Activated CD4-positive, CD25-positive, alpha-beta regulatory T cell (primary cell): ENCODE measurements at places on chromosomes 3 and 15.

DNA sequence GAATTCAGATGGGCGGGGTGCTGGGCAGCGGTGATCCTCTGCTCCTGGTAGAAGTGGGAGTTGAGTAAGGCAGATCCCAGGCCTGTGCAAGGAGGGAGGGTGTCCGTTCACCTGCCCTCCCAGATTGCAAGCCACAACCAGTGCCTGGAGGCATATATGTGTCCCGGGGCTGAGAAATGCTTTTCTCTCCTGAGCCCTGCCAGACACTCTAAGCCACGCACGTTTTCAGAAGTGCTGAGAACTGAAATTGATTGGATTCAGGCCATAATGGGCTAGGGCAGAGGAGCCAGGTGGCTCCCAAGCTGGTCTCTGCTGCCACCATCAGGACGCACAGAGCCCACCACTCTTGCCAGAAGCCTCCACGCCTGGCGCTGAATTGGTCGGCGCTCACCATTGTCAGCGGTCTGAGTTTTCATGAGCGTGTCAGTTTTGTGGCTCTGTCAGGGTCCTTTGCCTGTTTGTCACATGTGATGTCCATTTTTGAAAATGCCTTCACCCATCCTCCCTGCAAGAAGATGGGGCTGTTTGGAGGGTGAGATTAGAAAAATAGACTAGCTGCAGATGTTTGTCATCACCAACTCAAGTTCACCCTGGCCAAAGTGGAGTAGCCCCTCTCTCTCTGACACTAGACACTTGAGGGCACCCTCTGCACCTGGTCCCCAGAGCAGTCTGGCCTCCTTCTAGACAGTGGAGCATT, 15.4 kb upstream of the BFSP2 start:
- DNase-seq, result no peak

GRCh38 chr15:91632981-91633380, 220.5 kb upstream of the SLCO3A1 start:
- DNase-seq, result no peak

GRCh38 chr3:61600195-61600594, 38.8 kb downstream of the PTPRG start:
- DNase-seq, result no peak

DNA sequence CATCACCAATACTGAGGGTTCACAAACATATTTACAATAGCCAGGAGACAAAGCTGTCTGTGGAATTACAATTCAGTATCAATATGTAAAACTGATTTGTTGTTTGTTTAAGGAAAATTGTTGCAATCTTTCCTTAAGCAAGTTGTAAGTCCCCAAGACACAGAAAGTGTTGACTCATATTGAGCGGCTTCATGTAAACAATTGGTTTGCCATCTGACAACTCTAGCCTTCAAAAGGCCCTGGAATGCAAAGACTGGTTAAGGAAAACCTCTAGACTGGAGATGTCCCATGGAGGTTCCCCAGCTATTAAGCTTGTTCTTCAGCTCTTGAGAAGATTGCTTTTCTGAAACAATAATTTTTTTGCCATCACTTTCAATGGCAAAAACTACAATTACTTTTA, 283.7 kb upstream of the PROK2 start:
- no peak for DNase-seq

DNA sequence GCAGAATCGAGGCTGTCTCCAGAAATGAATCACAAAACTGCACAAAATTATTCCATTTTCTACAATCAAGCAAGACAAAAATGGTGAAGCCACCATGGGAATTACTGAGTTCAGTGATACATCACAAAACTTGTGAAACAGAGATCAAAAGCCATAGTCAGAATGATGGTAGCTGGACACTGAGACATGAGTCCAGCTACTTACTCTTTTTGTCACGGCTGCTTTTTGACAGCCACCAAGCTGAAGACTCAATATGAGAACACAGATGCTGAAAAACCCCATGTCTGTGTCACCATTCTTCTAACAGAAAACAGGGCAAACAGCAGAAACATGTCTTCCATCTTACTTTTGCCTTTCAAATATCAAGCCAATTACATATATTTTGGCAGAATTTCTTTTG, 237.6 kb downstream of the LPP start:
- no peak for DNase-seq

- no peak for DNase-seq
These were observed 3.3 kb downstream of the RAB8B start for GRCh38 chr15:63192619-63193206.

DNA sequence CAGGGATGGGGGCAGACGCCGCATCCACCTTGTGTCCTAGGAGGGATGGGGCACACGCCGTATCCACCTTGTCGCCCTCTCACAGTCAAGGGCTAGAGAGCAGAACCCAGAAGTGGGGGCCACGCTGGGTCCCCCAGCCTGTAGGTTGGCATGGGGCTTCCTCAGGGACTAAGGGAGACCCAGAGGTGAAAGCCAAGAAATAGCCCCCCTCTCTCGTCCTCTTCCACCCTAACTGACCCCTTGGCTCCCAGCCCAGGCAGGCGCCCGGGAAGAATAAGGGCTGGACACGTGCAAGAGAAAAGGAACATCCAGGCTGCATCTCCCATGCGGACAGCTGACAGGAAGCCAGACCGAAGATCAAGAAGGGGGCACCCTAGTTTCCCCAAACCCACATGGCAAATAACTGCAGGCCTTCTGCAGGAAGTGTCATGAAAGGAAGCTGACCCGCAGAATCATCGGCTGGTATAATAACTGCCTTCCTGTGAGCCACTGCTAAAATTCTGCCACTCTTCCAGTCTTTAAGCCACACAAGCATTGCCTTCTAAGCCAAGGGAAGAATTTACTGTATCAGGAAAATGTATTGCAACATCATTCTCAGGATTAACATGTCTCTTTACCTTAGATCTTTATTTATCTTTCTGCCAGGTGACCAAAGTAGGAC, 38.5 kb upstream of the TFRC start:
- no peak for DNase-seq

GRCh38 chr3:191889756-191890155, 428.8 kb downstream of the PYDC2 start:
- no peak for DNase-seq

DNA sequence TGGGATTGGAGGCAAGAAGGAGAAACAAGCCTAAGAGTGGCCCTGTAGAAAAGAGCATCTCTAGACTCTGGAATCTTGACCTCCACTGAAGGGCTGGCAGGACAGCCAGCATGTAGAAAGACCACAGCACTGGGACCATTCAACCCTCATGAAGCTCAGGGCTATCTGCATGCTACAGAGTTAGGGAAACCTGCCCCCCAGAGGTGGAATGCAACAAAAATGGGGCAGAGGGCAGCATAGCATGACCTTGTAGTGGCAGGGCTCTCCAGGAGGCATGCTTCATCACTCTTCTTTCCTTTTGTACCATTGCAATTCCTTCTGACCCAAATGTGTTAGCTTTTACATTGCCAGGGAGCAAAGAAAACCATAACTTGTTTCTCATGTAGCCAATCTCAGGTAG, 445.4 kb downstream of the EPHB1 start:
- DNase-seq, result no peak

DNA sequence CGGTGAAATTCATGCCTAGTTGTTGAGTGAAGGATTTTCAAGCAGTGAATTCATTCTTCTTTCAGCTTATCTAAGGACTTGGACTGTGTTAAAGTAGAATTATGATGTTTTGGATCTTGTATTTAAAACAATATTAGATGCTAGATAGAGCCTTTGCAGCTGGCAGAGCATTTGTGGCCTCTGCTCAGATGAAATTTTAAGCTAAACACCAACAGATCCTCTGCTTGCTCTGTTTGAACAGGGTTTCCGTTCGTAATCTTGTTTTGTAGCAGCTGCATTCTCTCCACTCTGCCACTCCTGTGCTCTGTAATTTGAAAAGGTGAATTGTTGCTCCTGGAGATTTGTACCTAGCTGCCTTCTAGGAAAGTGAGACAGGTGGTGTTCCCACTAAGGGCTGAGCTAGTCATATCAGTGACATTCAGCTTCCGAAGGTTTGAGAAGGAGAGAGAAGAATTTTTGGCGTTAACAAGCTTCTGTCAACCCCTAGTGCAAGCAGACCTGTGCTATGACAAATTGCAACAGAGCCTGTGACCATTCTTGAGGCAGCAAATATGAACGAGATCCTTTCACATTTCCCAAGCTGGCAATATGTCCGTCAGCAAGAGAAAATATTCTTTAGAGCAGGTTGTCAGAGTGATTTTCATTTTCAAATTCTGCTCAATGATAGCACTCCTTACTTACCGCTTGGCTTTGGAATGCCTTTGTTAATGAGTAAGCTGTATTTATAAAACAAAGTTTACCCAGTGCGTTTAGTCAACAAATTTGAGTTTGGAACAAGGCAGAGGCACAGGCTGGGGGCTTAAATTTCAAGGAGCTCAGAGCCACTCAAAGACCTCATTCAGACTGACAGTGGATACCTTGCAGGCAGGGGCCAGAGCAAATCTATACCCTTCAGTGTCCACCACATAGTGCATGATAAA, 5.3 kb downstream of the CHST2 start:
- no peak for DNase-seq

GRCh38 chr15:94080989-94081605, 150.3 kb upstream of the MCTP2 start:
- no peak for DNase-seq

DNA sequence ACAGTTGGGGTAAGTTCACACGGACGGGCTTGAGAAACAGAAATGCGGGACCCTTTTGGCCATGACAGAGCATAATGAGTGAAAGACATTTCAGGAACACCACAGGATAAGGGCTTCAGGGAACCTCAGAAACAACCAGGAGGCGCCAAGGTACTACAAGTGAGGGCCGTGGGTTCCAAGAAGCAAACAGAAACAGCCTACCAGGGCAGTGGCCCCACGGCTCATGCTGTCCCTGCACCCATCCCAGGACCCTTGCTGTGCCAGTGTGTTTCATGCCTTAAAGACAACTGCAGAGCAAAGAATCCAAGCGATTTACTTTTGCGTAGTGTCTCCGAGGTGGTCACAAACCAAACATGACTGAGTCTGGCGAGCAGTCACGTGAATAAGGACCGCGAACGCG, 54.0 kb downstream of the RUBCN start:
- DNase-seq, result no peak

- DNase-seq, result no peak
These were observed 57.6 kb downstream of the DNAH1 start for GRCh38 chr3:52373676-52374075.

DNA sequence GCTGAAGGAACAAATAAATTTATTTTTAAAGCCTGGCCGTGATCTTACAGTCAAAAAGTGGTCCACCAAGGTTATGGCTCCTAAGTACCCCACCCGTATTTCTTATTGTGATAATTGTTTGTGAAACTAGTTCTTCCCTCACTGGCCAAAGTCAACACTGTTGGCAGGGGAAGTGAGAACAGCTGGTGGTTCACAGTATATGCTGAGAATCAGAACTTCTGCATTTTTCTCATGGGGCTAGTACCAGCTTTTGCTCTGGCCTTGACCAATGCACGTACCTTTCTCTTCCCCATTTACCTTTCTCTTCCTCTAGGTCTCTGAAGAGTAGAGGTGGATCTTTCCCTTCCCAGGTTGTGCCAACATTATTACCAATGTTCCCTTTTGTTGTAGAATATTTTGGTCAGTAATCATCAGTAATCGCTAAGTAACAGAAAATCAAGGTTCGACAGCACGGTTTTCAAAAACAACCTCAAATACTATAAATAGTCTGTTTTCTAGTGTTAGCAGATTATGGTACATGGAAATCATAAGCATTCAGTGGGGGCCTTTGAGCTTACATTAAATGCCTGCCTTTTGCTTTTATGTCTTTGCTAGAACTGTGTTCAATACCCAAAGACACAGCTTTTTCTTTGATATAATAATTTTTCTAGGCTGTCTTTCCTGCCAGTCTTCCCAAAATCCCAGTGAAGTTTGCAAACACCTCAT, 268.0 kb downstream of the LPP start:
- no peak for DNase-seq

DNA sequence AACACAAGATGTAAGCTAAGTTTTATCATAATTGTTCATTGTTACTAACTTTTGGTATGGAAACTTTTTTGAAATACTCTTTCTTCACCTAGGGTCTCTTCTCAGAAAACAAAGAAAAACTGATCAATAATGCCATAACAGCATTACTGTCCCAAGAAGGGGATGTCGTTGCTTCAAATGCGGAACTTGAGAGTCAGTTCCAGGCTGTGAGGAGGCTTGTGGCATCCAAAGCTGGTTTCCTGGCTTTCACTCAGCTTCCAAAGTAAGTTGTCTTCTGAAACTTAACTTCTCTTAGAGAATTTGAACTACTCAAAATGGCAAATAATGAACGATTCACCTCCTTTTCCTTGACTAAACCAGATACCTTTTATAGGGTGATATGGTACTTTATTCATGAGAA, 39.3 kb downstream of the DNAJC13 start:
- DNase-seq, result no peak

DNA sequence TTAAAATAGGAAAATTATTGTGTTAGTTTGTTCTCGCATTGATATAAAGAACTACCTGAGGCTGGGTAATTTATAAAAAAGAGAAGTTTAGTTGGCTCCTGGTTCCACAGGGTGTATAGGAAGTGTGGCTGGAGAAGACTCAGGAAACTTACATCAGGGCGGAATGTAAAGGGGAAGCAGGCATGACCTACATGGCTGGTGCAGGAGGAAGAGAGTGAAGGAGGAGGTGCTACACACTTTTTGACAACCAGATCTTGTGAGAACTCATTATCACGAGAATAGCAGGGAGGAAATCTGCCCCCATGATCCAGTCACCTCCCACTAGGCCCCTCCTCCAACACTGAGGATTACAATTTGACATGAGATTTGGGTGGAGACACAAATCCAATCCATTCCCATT, 490.7 kb downstream of the RBMS3 start:
- no peak for DNase-seq

- no peak for DNase-seq
These were observed 8.4 kb upstream of the RPS17 start for GRCh38 chr15:82548700-82549099.

- no peak for DNase-seq
These were observed 13.1 kb upstream of the AHSG start for GRCh38 chr3:186599785-186600166.

- no peak for DNase-seq
These were observed 459.3 kb upstream of the AGTR1 start for GRCh38 chr3:148238421-148238821.

GRCh38 chr3:71763426-71763825, 9.8 kb downstream of the GPR27 start:
- DNase-seq, result no peak

DNA sequence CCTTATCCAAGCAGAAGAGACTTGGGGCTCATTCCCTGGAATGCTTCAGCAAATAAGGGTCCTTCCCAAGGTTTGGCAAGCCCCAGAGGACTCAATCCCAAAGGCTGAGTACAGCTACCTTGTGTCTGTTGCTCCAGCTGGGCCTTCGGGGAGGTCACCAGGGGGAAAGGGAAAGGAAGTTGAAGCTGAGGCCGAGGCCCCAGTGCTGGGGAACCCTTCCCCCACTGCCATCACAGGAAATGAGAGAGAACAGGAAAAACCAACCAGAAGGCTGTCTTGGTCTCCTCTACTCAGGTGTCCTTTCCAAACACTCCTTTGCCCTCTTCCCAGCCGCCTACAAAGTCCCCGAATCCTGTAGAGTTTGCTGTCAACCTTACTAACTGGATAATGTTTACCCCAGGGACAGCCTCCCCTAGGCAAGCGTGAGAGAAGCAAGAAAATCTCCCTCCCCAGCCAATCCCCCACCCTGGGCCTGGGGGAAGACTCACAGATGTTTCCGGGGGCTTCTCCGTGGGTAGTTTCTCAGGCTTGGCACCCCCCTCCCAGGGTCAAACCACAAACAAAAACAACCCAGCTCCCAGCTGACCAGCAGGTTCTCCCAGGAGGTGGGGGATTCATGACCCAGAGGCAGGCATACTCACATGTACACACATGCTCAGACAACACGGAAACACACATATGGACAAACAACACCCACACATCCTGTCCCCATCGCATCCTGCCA, 5.5 kb downstream of the CSRNP1 start:
- no peak for DNase-seq
